Lung (tissue), 17 donors: ENCODE measurements at places on chromosomes 6 and 20. TPM values are rescaled to one million over a fixed set of nuclear protein-coding genes. Genes with fewer than 3 reads are reported as not detected.
A peak's percentile ranks its signal among the peaks of the same experiment; 100 is the strongest.

DNA sequence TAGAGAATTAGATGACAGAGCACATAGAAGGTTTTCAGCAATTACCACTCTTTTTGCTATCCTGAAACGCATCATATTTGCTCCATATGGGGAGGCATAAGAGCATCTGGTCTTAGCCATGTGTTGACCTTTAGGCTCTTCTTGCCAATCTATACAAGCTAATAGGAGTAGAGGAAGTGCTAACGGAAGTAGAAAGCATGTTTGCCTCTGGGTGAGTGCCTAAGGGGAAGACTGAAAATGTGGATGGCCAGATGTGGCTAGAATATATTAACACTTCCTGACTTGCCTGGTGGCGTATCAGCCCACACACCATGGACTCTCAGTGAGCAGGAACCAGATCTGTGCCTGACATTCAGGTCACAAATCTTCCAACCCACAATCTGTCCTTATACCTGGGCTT, 136.3 kb downstream of the LRRC1 start:
- DNase-seq, result no peak

GRCh38 chr6:155779456-155779855, 323.8 kb upstream of the NOX3 start:
- DNase-seq, result no peak

DNA sequence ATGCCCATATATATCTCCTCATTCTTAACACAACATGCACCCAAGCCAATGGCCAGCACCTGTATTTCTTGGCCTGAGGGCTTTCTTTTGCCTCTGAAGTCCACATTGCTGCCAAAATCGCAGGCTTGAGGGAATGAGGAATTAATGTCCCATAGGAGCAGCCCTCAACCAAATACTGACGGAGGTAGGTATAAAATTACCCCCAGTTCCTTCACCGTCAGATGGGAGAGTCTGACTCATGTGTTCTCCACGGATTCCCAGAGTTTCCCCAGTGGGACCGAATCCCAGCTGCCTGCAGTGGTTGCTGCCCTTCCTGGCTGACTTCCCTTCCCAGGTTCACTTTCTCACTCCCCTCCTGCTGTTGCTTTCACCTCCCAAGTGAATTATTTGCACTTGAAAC, 602.2 kb upstream of the NOX3 start:
- DNase-seq, result no peak

DNA sequence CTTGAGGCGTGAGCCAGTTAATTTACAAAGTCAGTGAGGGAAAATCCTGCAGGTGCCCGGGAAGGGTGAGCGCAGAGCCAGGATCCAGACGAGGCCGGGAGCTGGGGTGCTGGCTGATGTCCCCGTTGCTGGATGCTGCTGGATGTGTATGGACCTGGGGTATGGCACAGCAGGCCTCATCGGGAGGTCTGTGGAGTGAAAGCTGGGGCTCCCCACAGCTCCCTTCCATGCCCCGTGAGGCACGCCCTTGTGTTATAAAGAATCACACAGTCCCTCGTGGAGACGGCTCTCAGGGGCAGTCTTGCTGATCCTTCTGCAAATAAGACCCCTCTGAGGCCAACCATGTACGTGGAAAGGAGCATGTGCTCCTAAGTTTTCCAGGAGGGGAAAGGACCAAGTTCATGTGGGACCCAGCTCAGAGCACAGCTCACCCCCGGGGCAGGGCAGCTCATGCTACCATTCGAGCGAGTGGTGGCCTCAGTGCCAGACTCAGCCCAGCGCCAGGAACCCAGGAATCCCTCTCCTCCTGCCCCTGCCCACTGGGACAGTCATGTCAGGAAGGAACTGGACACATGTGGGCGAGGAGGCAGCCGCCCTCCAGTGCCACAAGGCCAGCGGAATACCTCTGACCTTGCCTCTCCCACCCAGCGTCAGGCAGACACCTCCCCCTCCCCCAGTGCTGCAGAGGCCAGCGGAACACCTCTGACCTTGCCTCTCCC, 97.5 kb downstream of the CDH4 start:
- DNase-seq, result no peak

GRCh38 chr6:52333840-52334200, 28.1 kb upstream of the PAQR8 start:
- no peak for DNase-seq

DNA sequence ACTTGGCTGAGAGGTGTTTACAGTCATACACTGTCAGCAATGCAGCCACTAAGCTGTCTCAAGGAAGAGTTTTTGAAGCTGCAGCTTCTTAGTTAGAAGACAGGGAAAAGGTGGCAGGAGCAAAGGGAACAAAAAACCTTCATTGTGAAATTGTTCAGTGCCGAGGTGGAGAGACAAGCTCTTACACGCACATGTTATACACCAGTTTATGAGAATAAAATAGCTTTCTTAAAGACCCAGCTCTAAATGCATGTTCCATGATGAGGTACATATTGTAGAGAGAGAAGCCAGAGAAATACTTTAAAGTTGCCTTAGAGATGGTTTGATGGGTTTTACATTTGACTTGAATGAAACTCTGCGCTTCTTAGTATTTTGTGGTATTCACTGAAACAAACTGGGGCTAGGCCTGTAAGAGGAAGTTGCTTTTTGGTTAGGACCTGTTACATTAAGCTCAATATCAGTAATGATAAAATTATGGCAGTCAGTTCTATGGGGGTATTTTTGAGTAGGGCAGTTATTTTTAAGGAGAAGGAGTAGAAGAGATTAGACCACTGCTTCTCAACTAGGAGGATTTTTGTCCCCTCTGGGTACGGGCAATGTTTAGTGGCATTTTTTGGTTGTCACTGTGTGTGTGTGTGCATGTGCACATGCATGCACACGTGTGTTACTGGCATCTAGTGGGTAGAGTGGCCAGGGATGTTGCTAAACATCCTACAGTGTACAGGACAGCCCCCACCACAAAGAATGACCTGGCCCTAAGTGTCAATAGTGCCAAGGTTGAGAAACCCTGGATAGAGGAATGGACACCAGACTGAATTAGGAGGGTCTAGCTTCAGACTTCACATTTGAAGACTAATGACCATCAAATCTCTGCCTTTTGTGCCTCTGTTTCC, 9.8 kb downstream of the NEDD9 start:
- no peak for DNase-seq

- DNase-seq, result peak; percentile 95
Measured at GRCh38 chr6:21984561-21984960, 312.3 kb downstream of the PRL start.

DNA sequence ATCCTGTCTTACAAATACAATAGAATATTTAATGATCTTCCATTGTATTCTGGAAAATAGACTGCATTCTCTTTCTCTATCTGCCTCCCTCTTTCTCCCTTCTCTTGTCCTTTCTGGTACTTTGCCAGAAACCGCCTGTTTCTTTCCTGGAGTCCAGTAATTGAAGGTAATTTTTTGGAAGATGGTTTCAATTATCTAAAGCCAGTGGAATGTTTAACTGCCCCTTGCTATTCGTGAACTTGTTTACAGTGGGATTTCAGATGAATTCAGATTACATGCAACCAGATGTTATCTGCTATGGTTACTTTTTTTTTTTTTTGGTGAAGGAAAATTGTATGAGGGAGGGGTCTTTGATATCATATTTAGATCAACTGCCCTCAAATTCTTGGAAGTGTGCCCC, 655.5 kb upstream of the FLRT3 start:
- DNase-seq, result no peak

PAK5 gene
- total RNA-seq, result 0.28 TPM

ULBP2 gene
- total RNA-seq, result 2.9 TPM

EYS gene
- total RNA-seq, result 0.34 TPM
